NCI-H1694 (cell line): ENCODE measurements at places on chromosomes 12 and 14.

GRCh38 chr14:60649875-60650372, 647 bp upstream of the SIX1 start:
- no peak for DNase-seq

- DNase-seq: no peak
Observed at GRCh38 chr12:105209091-105209490, 26.9 kb downstream of the APPL2 start.

DNA sequence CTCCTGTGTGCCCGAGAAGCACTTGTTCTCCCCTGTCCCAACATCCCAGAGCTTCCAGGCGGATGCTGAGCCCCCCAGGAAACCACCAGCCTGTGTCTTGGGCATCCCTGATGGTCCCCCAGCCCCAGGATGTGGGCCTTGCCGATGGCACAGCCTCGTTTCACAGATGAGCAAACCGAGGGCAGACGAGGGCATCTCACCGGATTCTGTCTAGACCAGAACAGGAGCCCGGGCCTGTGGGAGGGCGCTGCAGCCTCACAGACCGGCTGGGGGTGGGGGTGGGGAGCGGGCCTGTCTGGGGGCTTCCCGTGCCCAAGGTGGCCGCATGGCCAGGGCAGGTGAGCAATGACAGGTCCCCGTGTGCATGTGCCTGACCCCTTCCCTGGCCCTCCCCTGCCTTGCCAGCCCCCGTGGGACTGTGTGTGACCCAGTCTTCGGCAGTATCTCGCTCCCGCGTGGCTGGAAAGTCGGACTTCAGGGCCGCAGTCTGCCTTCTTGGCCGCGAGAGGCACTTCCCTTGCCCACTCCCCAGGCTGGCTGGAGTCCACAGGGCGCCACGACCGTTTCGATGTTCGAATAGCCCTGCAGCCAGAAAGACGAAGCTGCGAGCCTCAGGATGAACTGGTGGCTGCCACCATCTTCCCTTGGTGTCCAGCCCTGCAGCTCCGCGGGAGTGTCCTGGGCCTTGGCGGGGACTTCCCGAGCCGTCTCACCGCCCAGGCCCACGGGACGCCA, 8.9 kb downstream of the RFLNA start:
- DNase-seq: no peak

DNA sequence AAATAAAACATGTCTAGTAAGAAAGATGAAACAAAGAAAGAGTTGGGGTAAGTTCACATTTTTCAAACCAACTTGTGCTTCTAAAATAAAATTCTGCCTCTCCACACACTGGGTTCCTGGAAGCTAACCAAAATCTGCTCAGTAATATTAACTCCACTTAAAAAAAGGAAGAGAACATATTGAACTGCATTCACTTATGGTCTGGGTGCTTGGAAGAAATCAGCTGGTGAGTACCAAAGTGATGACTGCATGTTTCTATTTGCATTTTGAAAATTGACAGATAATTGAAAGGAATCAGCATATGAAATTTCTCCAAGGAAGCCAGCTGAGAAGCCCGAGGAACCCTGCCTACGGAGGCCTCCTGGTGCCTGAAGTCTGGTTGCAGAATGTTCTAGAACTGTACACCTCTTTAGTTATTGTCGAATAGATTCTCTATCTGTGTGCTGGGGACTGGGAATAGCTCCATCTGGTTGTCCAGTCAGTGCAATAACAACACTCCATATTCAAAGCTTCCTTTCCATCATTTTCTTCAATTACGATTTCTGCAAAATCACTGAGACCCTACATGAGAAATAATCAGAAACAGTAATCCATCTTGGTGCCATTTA, 836.1 kb downstream of the VRK1 start:
- no peak for DNase-seq

DNA sequence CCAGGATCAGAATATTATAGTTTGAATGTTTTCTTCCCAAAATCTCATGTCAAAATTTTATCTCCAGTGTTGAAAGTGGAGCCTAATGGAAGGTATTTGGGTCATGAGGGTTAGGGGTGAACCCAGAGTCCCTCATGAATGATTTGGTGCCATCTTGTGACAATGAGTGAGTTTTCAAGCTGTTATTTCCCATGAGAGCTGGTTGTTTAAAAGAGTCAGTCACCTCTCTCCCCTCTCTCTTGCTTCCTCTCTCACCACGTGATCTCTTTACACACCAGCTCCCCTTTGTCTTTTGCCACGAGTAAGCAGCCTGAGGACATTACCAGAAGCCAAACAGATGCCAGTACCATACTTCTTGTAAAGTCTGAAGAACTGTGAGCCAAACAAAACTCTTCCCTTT, 561.6 kb downstream of the RERGL start:
- DNase-seq: no peak

GRCh38 chr12:111204788-111205241, 164.1 kb downstream of the PHETA1 start:
- DNase-seq: no peak

- no peak for DNase-seq
Observed at GRCh38 chr14:98912655-98913054, 359.3 kb downstream of the BCL11B start.

- DNase-seq: no peak
Observed at GRCh38 chr14:93548102-93548843, 117.5 kb downstream of the UNC79 start.

- no peak for DNase-seq
Observed at GRCh38 chr12:49877066-49877465, 26.6 kb downstream of the FAIM2 start.

DNA sequence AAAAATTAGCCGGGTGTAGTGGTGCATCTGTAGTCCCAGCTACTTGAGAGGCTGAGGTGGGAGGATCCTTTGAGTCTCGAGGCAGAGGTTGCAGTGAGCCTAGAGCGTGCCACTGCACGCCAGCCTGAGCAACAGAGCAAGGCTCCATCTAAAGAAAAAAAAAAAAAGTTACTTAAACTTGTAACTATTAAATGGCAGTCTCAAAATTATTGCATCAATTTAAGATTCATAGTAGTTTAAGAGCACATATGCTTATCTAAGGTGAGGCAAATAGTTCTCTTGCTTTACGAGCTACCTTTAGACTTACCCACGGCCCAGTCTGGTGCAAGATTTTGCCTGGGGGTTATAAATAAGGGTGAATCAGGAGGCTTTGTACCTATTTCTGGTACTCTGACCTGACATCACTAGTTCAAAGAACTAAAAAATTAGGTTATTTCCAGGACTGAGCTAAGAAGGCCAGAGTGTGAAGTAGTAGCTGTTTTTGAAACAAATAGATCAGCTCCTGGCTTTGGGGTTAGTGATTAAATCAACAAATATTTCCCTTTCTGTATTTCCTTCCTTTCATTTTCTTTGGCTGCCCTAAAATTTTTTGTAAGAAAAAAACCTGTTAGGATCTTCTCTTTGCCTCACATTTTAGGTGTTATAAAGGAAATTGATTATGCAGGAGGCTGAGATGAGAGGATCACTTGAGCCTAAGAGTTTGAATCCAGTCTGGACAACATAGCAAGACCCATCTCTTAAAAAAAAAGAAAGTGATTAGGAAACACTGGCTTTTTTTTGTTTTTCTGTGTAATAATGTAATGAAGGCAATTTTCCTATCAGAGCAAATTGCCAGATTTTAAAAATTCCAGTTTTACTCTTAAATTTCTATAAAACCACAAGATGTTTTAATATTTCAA, 3.6 kb downstream of the MGAT2 start:
- no peak for DNase-seq

DNA sequence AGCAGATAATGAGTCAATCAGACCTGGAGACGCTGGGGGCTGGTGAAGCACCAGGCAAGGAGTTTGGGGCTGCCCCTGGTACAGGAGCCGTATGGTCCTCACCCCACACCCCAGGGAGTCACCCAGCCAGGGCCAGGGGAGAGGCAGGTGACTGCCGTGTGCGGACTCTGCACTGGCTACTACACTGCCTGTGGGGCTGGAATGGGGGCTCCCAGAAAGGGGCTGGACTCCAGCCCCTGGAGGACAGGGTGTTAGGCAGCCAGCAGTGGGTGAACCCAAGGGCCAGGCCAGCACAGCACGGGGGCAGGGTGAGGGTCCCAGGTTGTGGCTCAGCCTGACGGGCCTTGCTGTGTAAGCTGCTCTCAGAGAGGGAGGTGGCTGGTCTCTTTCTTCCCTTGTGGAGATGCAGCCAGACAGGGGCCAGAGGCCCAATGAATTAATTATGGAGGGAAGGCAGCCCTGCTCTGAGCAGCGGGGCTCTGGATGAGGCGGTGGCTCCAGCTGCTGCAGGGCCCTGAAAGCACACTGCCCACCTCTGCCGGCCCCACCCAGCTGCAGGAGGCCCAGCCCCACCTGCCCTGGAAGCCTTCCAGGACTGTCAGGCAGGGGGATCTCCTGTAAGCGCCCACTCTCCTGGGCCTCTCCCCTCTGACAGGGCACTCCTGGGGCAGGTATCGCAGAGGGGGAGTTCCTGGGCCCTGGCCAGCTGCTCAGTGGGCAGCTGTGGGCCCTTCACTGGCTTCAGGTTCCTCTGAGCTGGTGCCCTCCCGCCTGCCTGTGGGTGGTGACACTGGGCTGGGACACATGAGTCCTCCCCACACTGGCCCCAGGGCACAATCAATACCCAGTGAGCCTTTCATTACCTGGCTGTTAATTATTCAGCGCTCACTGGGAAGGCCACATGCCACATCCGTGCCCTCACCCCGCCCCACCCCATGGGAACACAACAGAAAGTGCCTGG, 142.5 kb upstream of the C14orf180 start:
- no peak for DNase-seq

GRCh38 chr12:105167346-105167745, 59.8 kb downstream of the WASHC4 start:
- no peak for DNase-seq

GRCh38 chr14:65224799-65225198, 122.5 kb upstream of the MAX start:
- peak; percentile 81 for DNase-seq

- DNase-seq: no peak
Observed at GRCh38 chr12:130481392-130481879, 143.7 kb downstream of the PIWIL1 start.

- DNase-seq: no peak
Observed at GRCh38 chr12:14537088-14537487, 30.6 kb downstream of the PLBD1 start.

- DNase-seq: no peak
Observed at GRCh38 chr12:24725616-24726015, 223.3 kb downstream of the BCAT1 start.

DNA sequence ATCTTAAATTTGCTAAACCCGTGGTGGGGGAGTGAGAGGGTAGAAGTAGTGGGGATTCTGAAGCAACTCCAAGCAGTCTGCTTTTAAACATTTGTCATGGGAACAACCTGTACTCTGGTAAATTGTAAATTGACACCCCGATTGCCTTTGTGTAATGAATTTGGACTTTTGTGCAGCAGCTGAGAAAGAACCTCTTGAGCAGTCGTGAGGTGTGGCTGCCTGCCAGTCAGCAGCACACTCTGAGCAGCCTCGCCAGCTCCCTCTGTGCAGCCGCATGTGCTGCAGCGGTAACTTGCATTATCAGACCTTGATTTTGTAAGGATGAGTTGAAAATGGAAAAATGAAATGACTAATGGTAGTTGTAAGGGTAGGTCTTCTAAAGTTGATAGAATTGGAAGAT, 74.3 kb downstream of the SUSD6 start:
- DNase-seq: peak; percentile 83

- no peak for DNase-seq
Observed at GRCh38 chr14:57060276-57060955, 208.3 kb downstream of the EXOC5 start.

GRCh38 chr12:2487278-2487677, 307.5 kb upstream of the FKBP4 start:
- DNase-seq: no peak

DNA sequence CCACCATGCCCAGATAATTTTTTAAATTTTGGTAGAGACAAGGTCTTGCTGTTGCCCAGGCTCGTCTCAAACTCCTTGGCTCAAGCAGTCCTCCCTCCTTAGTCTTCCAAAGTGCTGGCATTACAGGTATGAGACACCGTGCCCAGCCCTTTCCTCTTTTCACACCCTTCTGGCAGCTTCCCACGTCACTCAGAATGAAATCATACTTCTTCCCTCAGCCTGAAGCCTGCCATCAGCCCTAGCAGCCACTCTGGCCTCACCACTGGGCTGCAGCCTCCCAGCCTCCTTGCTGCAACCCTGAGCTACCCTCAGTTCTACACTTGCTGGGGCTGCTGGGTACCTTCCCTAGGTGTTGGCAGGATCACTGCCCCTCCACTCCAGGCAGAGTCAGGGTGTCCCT, 18.2 kb downstream of the ANKRD9 start:
- DNase-seq: no peak

- no peak for DNase-seq
Observed at GRCh38 chr14:42527141-42527540, 920.5 kb downstream of the LRFN5 start.

DNA sequence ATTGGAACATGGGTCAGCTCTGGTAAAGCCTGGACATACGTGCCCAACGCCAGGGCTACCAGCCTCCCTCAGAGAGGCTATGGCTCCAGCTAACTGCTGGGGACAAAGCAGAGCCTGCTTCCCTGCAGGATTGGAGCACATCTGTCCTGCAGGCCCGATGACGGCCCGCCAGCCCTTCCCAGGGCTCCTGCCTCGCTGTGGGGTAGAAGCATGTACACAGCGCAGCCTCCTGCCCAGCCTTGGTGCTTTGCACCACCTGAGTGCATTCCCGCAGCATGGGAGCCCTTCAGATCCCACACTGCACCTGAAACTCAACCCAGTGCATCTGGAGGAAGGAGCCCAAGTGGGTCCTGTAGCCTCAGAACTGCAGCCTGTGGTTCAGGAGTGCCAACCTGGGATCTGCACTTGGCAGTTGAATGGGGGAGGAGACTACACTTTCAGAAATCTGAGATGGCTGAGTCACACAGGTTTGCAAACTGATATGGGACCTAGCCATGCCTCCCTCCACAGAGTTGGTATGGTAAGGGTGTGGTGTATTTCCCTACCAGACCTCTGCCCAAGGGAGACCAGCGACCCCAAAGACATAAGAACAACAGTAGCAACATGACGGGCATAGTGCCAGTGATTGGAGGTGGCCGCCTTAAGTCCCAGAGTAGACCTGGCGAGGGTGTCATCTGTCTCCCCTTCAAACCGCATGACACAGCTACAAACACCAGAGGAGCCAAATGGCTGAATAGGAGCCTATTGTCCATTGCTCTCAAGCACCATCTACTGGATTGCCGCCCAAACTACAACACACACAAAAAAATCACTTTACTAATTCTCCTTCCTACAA, 273.9 kb upstream of the MIS18BP1 start:
- DNase-seq: peak; percentile 36

GRCh38 chr12:75479963-75480461, 543 bp upstream of the GLIPR1 start:
- no peak for DNase-seq

GRCh38 chr12:71250166-71250565, 92.4 kb upstream of the TSPAN8 start:
- no peak for DNase-seq

- DNase-seq: no peak
Observed at GRCh38 chr12:126874427-126875026, 1392.4 kb upstream of the TMEM132C start.

DNA sequence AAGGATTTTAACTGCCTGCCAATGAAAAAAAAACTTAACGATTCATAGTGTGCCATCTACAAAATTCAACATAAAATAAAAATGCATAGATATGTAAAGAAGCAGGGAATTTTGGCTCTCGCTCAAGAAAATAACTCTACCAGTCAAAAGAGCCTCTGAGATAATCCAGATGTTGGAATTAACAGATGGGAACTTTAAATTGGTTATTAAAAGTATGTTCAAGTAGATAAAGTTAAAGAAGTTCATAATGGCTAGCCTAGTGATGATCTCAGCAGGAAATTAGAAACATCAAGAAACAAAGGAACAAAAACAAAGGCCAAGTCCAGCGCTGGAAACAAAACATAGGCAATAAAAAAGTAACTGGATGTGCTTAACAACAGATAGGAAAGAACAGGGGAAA, 23.1 kb downstream of the PIK3C2G start:
- no peak for DNase-seq
